ENCODE measurements at places on chromosomes 16 and 17.

DNA sequence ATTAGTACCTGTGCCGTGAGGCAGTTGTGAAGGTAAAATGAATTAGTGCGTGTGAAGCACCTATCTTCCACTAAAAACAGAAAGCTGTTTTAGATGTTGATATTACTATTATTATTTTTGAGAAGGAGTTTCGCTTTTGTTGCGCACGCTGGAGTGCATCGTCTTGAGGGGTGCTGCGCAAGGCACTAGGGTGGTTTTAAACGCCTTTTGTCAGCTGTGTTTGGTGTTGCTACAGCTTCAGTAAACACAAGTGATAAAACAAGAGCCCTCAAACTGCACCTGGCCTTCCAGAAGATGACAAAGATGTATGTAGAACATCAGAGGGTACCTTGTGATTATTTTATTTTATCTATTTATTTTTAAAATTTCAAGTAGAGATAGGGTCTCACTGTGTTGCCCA, 38.2 kb downstream of the PLCG2 start:
- DNase-seq: no peak

GRCh38 chr17:6439951-6440350, 4.3 kb upstream of the PIMREG start:
- DNase-seq: no peak

GRCh38 chr17:81842378-81842724, 7.5 kb upstream of the PPP1R27 start:
- no peak for DNase-seq

DNA sequence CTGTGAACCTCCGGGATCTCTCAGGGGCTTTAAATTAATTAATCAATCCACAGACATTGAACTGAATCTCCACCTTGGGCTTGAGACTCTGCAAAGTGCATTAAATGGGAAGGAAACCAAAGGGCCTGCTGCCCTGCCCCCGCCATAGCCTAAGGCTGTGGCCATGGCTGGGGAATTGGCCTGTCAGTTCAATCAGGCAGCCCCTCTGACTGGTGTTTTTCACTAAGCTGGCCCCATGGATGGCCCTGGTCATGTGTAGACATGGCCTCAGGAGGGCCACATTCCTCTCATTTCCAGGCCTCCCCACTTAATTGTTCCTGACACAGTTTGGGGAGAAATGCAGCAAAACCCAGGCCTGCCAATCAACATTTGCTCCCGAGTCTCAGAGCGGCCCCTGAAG, 499.8 kb downstream of the WWOX start:
- no peak for DNase-seq

- no peak for DNase-seq
Observed at GRCh38 chr17:64531955-64532371, 25.2 kb downstream of the CEP95 start.

DNA sequence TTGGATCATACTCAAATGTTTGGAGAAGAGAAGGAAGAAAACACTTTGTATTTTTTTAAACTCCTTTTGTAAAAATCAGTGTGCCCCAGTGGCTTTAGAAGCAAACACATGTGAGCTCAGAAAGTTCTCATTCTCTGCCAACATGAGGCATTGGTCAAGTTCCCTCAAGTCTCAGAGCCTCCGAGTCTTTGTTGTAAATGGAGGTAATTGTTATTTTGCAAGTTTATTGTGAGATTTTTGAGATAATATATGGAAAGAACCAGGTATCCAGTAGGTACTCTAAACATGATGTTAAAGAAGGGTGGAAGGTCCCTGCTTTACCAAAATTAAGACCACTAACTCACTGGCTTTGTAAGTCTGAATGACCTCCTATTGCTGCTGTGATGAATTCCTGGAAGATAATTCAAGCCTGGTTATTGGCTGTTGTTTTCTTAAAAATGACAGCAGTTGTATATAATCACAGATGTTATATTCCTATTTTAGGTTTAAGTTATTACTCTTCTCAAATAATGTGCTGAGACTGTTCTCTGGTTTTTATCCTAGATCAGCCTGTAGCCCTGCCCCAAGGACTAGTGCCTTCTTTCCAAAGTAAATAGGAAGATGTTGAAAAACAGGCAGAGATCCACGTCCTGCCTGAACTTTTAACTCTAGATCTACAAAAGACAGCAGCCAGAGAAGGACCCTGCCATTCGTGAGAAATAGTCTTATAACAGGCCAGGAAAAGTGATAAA, 2.4 kb downstream of the HLF start:
- no peak for DNase-seq

DNA sequence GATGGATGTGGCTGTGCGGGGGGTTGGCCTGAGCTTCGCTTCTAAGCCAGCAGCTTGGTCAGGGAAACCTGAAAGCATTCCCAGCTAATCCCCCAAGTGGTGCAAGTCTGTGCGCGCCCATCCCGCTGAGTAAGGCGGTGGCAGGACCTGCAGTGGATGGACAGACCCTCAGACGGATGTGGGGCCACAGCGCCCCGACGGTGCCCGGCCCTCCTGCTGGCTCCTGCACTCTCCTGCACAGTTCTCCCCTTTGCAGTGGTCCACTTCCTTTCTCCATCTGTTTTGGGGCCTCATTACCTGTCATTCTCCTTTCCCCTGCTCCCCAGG, 2.3 kb downstream of the ATP2A1 start:
- DNase-seq: no peak

All from right cardiac atrium (tissue), 5 donors.